Dorsolateral prefrontal cortex (tissue), 122 donors: ENCODE measurements at places on chromosomes 16 and 17. TPM values are rescaled to one million over a fixed set of nuclear protein-coding genes. Genes with fewer than 3 reads are reported as not detected.

The CES1 gene
- total RNA-seq: not detected

The CHMP6 gene
- total RNA-seq: 27.0 TPM

The CD68 gene
- total RNA-seq: 16.4 TPM

- DNase-seq: no peak
Observed at GRCh38 chr17:19780846-19781245, 32.7 kb upstream of the ALDH3A1 start.

DNA sequence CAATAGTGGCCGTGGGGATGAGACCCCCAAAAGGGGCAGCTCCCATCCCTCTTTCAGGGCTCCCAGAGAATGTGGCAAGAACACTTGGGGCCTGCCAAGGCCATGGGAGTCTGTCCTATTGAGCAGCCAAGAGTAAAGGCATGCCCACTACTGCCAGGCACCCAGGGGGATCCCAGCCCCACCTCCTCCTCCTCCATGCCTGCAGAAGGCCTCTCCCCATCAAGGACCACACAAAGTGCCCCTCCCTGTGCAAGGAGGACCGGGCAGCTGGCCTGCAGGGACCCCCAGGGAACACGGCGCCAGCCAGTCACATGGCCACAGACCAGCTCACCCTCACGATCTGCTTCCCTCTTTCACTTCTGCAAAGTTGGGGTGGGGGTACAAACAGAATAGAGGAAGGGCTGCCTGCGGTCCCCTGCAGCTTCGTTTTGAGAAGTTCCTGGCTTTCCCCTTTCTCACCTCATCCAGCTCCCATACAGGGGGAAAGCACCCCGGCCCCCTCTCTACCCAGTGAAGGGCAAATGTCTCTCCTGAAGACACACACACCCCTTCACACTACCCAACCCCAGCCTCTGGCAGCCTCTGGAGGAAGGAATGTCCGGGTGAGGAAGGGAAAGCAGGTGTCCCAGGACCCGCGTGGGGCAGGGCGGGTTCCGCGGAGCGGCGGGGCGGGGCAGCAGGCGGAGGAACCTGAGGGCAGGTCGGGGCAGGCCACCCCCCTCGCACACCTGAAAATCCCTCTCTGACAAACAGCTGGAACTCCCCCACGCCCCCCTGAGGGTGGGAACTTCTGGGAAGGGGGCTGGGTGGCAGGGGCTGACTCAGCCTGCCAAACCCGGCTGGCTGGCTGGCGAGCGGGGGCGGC, 2.0 kb downstream of the PPP1R9B start:
- no peak for DNase-seq

GRCh38 chr17:68580236-68580770, 20.9 kb downstream of the FAM20A start:
- no peak for DNase-seq

DNA sequence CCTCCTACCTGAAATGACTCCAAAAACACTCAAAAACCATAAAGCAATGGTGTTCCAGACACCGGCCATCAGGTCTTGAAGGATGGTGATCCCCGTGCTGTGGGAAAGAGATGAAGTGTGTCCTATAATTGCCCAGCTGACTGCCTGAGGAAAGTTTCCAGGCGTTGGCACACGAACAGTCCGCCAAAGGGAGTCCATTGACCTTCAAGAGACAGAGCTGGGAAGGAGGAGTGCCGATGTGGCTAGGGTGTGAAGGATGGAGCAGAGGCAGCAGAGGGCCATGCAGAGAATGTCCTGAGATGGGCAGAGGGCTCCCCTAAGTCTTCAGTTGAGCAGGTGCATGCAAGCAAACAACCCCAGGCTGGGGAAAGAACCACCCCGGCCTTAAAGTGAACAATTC, 11.9 kb upstream of the NUBP1 start:
- no peak for DNase-seq

DNA sequence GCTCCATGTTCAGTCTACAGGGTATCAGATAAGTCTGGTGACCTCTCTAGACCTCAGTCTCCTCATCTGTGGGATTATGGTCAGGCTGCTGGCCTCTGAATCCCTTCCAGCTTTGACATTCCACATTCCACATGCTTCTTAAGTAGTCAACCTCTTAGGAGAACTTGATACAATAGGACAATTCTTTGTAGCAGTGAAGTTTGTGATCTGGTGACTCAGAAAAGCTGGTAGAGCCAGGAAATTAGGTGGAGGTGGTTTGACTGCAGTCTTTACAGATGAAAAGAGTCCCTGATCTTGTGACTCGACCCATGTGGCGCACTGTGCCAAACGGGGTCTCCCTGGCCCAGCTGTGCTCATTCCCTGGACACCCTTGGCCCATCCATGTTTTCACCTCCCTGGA, 147.8 kb downstream of the NTN1 start:
- no peak for DNase-seq

DNA sequence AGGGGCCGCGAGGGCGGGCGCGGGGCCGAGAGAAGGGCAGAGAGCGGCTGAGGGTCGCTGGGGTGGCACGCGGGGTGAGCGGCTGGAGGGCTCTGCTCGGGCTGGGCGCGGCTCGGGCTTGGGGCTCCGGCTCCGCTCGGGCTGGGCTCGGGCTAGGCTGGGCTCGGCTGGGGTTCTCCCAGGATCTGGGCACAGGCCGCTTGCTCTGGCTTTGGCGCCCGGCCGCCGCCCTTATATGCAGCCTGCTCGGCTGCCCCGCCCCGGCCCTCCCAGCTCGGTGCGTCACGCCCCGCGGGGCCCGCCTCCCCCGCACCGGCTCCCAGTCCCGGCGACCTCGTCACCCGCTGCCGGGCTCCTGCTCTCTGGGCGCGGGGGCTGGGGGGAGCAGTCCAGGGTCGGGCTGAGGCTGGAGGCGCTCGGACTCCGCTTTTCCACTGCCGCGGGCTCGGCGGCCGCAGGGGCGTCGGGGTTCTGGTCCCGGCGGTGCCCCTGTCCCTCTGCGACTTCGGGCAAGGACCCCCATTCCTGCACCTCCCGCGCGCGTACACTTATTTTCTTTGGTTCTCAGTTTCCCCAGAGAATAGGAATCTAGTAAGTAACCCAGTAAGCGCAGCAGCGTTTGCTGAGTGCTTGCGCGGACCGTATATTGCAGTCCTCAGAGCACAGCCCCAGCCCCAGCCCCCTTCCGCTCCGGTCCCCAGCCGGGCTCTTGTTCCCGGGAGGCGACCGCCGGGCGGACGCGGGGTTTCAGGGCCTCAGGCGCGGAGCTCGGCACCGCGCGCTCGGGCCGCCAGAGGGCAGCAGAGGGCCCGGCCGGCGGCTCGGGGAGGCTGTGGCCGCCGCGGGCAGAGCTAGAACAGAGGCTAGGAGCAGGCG, at the start of gene RASD1:
Gene RASD1, minus strand, starts transcription at position 207 of the 876 bp plus-strand sequence. CDS start 214 bp downstream, outside the sequence.
- DNase-seq: peak; percentile 83
